Caco-2 (cell line): ENCODE measurements at places on chromosomes 5 and 9.

DNA sequence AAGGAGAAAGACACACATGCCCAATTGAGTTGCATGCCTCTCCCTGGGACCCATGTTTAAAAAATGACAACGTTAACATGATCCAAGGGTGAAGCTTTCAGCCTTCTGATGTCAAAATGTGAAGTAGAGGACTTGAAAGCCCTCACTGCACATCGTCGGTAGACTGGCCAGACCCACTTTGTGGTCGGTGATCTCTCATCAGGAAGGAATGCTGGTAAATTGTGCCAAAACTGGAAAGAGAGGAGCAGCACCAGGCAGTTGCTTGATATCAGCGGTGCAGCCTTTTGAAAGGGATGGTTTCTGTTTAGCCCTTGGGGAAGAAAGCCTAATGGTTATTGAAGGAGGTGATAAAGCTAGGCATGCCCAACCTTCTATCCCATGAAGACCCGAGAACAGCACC, 125.3 kb upstream of the MARCHF11 start:
- DNase-seq: no peak

- DNase-seq: no peak
Measured at GRCh38 chr9:121815546-121816448, 164.4 kb downstream of the DAB2IP start.

- no peak for DNase-seq
Measured at GRCh38 chr9:70949239-70949638, 172.2 kb downstream of the TRPM3 start.

- DNase-seq: no peak
Measured at GRCh38 chr5:124056326-124056990, 544.5 kb downstream of the CSNK1G3 start.

GRCh38 chr5:73997960-73998359, 372.0 kb downstream of the ARHGEF28 start:
- DNase-seq: no peak

DNA sequence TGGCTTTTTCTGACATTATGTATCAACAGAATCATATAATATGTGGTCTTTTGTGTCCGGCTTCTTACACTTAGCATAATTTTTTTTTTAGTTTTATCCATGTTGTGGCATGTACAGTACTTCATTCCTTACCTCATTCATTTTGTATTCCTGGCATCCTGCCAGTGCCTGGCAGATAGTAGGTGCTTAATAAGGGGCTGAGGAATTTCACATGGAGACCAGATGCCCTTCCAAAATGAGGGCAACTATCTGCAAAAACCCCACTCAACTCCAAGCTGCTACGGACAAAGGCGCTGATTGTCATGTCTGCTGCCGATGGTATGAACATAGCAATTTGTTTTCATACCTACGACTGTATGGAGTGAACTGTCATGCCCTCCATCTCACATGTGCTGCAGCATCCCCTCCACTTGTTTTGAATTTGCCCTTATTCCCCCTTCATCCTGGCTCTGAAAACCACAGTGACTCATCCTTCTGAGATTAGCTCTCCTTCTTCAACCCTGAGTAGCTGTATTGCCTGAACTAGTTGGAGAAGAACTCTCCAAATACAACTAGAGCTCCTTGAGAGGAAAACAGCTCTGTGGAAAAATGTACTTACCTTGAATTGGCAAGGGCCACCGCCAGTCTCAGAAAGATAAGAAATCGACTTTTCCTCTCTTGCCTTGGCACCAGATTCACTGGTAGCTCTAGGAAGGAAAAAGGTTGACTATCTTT, 41.3 kb upstream of the FOXE1 start:
- no peak for DNase-seq
